ENCODE measurements at places on chromosomes 7 and 10.

- DNase-seq, result no peak
These were observed 657.6 kb downstream of the PARD3 start for GRCh38 chr10:34157501-34157900.

DNA sequence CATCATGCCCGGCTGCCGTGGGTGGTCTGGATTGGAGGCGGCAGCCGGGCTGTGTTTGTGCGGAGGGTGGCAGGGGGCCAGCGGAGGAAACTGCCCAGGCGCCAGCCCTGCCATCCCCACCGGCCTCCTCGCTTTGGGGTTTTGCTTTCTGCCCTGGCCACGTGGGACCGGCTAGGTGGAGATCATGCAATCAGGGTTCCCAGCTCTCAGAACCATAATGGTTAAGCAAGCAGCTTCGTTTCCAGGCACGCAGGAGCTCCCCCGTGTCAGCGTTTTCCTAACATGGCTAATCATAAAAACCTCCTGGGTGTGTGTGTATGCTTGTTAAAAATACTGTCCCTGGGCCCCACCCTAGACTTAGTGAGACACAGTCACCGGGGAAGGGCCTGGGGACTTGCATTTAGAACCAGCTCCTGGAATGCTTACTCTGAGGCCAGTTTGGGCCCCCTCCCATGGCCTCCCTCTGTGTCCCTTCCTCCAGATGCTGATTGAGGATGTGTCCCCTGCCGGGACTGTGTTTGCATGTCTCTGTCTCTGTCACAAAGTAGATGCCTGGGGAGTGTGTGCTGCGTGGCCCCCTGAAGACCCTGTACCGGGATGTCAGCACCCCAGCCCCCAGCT lies 119.3 kb downstream of the CUX1 start:
- no peak for DNase-seq

- no peak for DNase-seq
These were observed 58.3 kb downstream of the WIPF3 start for GRCh38 chr7:29864656-29865055.

- no peak for DNase-seq
These were observed 233.1 kb downstream of the SEMA3E start for GRCh38 chr7:83415840-83416239.

GRCh38 chr10:6987536-6987945 lies 407.5 kb upstream of the PRKCQ start:
- peak; percentile 40 for DNase-seq

DNA sequence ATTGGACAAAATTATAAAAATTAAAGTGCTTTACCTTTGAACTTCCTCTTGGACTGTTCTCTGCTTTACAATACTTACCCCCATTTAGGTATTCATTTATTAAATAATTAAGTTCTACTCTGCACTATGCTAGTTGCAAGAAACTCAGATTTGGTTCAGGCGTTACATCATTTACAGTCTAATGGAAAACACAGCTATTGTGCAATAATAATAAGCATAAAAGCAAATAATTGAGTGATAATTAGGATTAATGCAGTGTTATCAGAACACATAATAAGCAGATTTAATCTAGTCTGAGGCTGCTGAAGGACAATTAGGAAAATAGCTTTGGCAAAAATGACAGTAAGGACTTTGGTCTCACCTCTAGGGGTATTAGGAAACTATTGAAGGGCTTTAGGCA lies 493.2 kb upstream of the ADARB2 start:
- DNase-seq, result no peak

- no peak for DNase-seq
These were observed 40.0 kb upstream of the ASAH2 start for GRCh38 chr10:50291261-50291850.

DNA sequence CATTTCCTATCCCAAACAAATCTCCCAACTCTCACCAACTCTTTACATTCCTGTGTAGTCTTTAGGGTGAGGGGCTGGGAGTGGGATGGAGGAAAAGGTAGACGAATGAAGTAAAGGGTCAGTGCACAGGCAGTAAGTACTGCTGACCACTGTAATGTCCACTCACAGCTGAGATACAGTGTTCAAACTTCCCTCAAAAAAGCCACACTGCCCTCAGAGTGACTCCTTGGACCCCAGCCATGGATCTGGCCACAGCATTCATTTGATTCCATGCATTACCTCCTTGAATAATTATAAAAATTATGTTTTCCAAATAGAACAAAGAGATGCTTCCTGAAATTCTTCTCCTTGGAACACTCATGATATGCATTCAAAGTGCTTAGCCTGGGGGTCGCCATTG lies 19.8 kb upstream of the HIPK2 start:
- DNase-seq, result no peak

DNA sequence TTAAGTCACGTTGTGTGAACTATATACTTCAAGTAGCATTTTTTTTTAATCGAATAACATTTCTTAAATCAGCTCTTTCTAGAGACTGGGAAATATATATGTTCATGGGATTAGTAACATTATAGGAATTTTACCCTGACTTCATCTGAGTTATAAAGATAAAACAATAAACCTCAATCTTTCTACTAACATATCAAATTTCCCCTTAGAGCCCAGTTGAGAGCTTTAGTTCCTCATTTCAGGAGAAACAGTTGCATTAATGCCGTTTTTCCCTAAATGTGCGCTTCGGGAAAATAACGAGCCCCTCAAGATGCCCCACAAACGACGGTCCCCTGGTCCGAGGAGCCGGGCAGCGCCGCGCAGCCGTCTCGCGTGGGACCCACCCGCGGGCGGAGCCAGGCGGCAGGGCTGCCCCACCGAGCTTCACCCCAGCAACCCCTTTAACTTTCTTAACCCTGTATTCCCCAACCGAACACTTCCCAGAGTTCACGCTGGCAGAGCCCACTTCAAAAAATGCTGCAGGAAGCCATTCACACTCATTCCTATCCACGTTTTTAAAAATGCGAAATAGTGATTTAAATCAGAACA lies 152.5 kb upstream of the YAE1 start:
- no peak for DNase-seq

- DNase-seq, result peak; percentile 13
These were observed 642 bp upstream of the PRKG1 start for GRCh38 chr10:51073453-51074237.

GRCh38 chr10:34339816-34340553 lies 475.1 kb downstream of the PARD3 start:
- DNase-seq, result no peak
